Pons (tissue), 1 donor: ENCODE measurements at places on chromosomes 2 and 18.

GRCh38 chr2:17538844-17539554 is 1.5 kb upstream of the VSNL1 start:
- no peak for DNase-seq

DNA sequence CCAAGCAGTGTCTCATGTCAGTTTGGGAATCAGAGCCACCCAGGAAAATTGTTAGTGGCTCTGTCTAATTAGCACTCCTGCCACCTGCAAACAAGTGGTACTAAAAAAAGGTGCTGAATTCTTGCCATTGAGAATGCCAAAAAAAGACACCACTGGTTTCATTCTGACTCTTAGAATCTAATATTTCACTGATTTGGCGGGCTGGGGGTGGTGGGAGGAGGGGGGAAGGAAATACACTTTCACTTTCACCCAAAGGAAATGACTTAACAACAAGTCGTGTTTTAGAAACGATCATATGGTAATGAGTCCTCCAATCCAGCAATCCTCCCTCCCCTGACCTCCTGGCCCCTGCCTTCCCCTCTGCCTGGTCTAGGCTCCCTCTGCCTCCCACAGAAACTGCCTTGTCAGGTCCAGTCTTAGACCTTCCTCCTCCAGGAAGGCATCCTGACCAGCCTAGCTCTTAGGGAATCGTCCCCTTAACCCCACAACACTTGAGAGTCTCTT is 4.4 kb upstream of the KLHL29 start:
- no peak for DNase-seq

DNA sequence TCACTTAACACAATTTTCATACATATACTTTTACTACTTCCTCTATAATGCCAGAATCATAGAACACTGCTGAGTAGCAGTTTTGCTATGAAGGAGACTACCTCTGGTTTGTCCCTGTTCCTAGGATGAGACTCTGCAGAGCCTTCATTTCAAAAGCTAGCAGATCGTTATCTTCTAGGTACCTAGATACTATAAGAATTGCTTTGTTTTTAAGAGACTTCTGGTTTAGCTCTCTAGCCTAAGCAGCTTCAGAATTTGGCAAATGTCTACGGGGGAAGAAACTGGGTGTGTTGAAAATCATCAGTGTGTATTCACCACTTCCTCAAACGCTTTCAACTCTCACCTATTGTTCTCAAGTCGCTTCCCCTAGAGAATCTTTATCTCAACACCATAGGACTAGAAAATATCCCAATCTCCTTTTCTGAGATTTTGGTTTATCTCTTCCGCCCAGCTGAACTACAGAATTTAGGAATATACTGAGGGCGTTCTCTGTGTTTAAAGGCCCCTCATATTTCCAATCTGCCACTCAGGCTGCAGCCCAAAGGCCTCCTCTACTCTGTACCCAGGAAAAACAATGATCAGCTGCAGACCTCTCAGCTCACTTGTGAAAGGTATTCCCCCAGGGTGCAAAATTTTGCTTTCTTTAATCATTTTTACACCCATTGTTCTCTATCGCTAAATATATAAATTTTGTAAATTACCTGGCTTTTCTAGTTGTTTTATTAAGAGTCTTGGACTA is 28.7 kb downstream of the SMAD2 start:
- no peak for DNase-seq

DNA sequence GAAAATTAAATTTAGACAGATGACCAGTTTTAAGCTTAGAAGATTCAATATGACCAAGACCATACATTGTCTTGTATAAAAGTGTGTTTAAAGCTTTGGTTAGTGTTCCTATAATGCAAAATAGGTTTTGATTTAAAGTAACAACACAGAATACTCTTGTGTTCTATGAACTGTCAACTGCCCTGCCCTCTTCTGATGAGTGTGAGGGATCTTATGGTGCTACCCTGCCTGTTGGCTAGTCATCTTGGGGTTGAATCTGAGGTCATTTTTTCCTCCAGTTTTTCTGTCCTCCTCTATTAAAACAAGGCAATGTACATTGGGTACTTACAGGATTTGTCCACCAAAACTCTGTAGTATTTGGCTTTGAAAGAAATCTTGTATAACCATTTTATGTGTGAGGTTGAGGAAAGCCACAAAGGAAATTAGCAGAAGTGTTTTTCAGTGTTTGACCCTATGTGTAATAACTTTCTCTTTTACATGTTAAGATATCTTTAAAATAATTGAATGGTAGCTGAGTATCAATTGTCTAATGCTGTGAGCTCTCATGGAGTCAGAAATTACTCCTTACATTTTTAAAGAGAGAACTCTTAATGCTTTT is 129.1 kb downstream of the SPTBN1 start:
- DNase-seq: no peak

- DNase-seq: no peak
These were observed 1922.3 kb upstream of the CELF4 start for GRCh38 chr18:39487932-39488331.

DNA sequence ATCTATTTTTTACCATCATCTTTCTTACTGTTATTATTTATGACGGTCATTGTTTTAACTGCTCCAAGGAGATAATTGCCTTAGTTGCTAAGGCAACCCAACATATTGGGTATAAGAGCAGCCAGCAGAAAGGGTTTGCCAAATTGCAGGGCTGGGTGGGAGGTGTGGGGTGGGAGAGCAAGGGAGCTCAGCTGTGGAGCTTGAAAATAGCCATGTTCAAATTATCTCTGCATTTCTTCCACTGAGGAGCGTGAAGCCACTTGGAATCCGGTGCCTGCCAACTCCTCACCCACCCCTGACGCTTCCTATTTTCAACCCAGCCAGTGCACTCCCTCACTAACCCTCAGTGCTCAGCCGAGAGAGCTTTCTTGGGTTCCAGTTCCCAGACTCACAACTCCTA is 60.8 kb downstream of the SETBP1 start:
- DNase-seq: no peak

- no peak for DNase-seq
These were observed 60.5 kb downstream of the CDH7 start for GRCh38 chr18:65811307-65811706.

DNA sequence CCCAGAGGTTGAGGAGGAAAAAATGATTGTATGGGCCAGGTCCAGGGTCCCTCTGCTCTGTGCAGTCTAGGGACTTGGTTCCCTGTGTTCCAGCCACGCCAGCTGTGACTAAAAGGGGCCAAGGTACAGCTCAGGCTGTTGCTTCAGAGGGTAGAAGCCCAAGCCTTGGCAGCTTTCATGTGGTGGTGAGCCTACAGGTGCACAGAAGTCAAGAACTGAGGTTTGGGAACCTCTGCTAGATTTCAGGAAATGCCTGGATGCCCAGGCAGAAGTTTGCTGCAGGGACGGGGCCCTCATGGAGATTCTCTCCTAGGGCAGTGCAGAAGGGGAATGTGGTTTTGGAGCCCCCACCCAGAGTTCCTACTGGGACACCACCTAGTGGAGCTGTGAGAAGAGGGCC is 10.6 kb upstream of the MBP start:
- no peak for DNase-seq
